ENCODE measurements at places on chromosomes 4 and X.
A peak's percentile ranks its signal among the peaks of the same experiment; 100 is the strongest.

- DNase-seq = no peak
Observed at GRCh38 chr4:94515365-94515764, 63.6 kb downstream of the PDLIM5 start.

DNA sequence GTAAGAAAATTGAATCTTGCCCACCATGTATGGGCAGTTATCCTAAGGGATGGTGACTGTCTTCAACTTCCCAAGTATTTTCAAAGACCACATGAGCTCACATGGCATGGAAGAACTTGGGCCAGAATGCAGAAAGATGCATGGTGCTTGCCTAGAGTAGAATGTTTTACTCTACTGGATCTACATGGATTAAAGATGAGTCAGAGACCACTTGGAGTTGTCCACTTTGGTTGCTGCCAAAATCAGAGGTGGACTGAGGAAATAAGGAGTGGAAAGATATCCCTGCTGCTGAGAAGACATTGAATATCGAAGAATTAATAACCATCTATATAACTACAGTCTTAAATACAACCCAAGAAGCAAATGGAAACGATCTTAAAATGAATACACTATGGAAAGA lies 498.1 kb downstream of the NLGN4X start:
- DNase-seq = no peak

DNA sequence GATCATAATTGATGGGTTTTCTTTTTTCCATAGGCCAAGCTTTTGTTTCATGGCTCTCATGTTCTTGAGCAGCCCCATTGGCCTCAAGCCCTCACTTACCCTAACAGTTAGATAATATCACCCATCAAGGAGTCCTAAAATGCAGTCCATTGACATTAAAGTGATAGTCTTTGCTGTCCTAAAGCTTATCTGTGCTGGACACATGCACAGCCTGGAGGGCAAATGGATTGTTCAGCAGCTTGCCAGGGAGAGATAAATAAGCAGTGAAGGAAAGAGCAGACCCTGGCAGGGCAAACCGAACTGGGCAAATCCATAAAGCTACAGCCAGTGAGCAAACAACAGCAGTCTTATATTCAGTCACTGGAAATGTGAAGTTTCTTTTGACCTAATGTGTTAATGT lies 199.6 kb upstream of the MID1 start:
- DNase-seq = no peak

DNA sequence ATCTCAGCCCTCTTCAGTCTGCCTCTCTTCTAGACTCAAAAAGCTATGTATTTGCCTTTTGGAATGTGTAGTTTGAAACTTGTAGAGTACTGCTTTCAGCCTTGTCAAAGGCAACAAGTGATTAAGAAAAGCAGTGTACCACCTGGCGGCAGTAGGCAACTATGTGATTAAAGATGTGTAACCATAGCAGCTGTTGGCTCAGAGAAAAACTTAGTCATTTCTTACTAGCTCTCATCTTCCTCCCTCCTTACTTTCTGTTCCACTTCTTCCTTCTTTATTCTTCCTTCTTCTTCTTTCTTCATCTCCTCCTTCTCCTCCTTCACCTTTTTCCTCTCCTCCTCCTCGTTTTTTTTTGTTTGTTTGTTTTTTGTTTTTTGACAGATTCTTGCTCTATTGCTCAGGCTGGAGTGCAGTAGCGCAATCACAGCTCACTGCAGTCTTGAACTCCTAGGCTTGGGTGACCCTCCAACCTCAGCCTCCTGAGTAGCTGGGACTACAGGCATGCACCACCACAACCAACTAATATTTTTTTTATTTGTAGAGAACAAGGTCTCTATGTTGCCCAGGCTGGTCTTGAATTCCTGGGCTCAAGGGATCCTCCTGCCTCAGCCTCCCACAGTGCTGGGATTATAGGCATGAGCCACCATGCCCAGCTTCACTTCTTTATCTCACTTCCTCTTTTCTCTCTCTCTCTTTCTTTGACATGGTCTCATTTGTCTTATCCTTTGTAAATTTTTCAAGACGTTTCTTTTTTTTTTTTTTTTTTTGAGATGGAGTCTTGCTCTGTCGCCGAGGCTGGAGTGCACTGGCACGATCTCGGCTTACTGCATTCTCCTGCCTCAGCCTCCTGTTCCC lies 32.6 kb downstream of the ABHD18 start:
- DNase-seq = peak; percentile 4

DNA sequence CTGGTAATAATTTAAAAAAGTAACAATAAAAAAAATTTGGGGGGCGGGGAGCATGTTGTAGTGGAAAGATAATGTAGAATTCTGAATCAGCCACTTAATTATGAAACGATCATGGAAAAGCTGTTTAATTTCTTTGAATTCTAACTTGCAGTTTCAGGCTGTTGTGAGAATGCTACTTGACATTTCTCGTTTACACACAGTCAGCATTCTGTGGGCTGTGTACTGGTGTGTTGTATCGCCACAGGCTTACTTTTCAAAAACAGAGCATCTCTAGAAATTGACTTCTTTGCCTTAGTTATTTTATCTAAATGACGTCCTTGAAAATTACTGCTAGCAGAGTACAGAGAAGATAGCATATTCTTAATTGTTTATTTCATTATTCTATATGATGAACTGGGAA lies 350.4 kb downstream of the FSTL5 start:
- no peak for DNase-seq

- DNase-seq = no peak
Observed at GRCh38 chrX:42098900-42099299, 175.5 kb upstream of the CASK start.

DNA sequence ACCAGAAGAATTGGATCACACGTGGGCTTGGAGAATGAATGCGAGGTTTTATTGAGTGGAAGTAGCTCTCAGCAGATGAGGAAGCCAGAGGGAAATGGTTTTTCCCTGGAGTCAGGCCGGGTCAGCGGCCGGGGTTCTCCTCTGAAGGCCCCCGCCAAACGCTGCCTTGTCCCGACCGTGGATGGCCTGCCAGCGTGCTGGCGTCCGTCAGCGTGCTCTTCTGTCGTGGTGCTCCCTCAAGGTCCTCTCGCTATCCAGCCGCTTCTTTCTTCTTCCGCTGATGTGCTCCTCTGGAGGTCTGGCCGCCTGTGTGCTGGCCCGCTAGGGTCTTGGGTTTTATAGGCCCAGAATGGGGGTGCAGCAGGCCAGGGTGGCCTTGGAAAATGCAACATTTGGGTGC lies 632.2 kb downstream of the TRAM1L1 start:
- DNase-seq = no peak

GRCh38 chr4:75630937-75631329 lies 605 bp upstream of the CDKL2 start:
- DNase-seq = no peak

- DNase-seq = no peak
Observed at GRCh38 chr4:38084877-38085711, 124.9 kb downstream of the PTTG2 start.

DNA sequence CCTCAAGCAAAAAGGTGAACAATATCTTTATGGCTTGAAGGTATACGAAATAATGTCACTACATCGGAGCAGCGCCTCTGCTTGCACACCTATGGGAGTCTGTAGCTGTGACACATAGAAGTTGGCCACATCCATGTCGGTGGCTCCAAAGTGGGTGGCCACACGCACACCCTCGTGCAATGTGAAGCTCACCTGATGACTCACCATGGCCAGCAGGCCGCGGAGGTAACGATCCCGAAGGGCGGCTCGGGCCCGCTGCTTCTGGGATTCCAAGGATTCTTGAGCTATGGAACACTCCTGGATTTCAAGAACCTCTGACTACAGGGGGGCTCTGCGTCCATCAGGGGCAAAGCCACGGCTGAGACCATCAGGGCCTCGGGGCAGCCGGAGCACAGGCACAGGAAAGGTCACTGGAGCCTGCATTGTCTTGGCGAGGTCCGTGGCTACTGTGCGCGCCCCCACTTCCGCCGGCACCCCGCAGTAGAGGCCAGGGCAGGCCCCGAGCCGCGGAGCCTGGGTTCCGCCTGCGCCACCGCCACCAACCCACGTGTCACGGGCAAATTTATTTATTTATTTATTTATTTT lies 25.2 kb downstream of the NYX start:
- no peak for DNase-seq

- no peak for DNase-seq
Observed at GRCh38 chr4:90215286-90215685, 88.1 kb downstream of the CCSER1 start.
